ENCODE measurements at places on chromosomes 6 and 20. TPM values are rescaled to one million over a fixed set of nuclear protein-coding genes. Genes with fewer than 3 reads are reported as not detected.
A peak's percentile ranks its signal among the peaks of the same experiment; 100 is the strongest.

GRCh38 chr6:46730921-46731461 lies 4.2 kb downstream of the PLA2G7 start:
- DNase-seq: no peak
- H3K27me3 ChIP-seq: peaks cover 3% of the 10 kb centered on the region
- H3K4me1 ChIP-seq: no peaks in the 10 kb centered on the region
- H3K27ac ChIP-seq: no peak overlapping the region
- H3K36me3 ChIP-seq: no peaks in the 10 kb centered on the region
- no peak overlapping the region for H3K4me3 ChIP-seq

GRCh38 chr6:3117912-3118352 lies 579 bp upstream of the BPHL start:
- peaks cover 17% of the 10 kb centered on the region for H3K36me3 ChIP-seq
- H3K4me3 ChIP-seq: peak overlapping the region; percentile 71
- H3K4me1 ChIP-seq: peaks cover 14% of the 10 kb centered on the region
- H3K27me3 ChIP-seq: no peaks in the 10 kb centered on the region

- DNase-seq: no peak
- H3K4me1 ChIP-seq: no peaks in the 10 kb centered on the region
- H3K27ac ChIP-seq: no peak overlapping the region
Measured at GRCh38 chr6:154441995-154442310, 68.5 kb downstream of the CNKSR3 start.

GRCh38 chr6:47478233-47479139 lies 897 bp downstream of the CD2AP start:
- peaks cover 44% of the 10 kb centered on the region for H3K4me1 ChIP-seq
- H3K27me3 ChIP-seq: no peaks in the 10 kb centered on the region
- DNase-seq: peak; percentile 17
- peak overlapping the region; percentile 88 for H3K4me3 ChIP-seq
- no peaks in the 10 kb centered on the region for H3K36me3 ChIP-seq

The RAET1E gene
- total RNA-seq: not detected

The KIF25 gene
- total RNA-seq: not detected

The MAP3K7 gene
- total RNA-seq: 34.1 TPM

DNA sequence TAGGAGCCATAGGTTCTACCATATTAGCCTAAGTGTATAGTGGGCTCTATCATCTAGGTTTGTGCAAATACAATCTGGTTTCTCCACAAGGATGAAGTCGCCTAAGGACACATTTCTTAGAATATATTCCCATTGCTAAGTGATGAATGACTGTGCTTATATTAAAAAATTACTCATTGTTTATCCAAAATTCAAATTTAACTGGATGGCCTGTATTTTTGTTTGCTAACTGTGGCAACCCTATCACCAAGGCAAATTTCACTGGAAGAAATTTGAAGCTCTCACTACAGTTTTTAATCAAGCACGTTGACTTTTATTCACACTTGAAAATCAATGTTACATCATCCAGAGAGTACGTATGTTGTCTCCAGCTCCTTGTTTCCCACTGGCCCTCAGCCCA lies 13.9 kb downstream of the GCM2 start:
- no peaks in the 10 kb centered on the region for H3K27me3 ChIP-seq
- no peaks in the 10 kb centered on the region for H3K4me1 ChIP-seq
- H3K4me3 ChIP-seq: no peak overlapping the region
- no peak for DNase-seq

- no peak overlapping the region for H3K27ac ChIP-seq
- no peaks in the 10 kb centered on the region for H3K4me1 ChIP-seq
- H3K27me3 ChIP-seq: no peaks in the 10 kb centered on the region
- H3K36me3 ChIP-seq: no peaks in the 10 kb centered on the region
Measured at GRCh38 chr6:140940251-140940925, 1192.3 kb upstream of the GJE1 start.

The MEP1A gene
- total RNA-seq: not detected

DNA sequence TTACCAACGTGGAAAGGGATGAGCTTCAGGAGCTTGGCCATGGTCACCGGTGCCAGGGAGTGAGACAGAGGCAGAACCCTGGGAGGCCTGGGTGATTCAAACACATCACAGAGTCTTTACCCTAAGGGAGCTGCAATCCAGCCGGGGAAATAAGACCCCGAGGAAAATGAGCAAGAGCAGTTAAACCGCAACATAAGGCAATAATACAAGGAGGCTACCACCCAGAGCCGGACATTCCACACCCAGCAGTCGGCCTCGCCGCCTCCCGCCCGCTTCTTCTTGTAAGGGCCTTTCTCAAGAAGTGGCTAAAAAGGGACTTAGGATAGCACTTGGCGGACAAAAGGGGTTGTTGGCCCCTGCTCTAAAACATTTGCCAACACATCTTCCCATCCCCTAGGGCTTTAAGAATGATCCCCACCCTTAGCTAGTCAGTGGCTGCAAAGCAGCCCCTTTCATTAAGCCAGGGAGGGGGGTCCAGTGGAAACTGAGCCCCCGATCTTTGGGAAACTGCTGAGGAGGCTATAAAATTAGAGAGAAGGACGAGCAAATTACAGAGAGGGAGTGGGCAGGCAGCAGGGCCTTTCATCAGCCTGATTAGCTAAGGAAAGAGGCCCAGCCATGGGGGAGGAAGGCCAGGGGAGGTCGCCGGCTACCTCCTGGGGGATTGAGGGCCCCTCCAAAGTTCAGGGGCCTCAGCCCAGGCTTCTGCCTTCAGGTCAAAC lies 34.3 kb downstream of the SNX5 start:
- H3K4me3 ChIP-seq: no peak overlapping the region
- no peaks in the 10 kb centered on the region for H3K27me3 ChIP-seq
- H3K4me1 ChIP-seq: peaks cover 8% of the 10 kb centered on the region
- H3K36me3 ChIP-seq: no peaks in the 10 kb centered on the region
- DNase-seq: no peak

DNA sequence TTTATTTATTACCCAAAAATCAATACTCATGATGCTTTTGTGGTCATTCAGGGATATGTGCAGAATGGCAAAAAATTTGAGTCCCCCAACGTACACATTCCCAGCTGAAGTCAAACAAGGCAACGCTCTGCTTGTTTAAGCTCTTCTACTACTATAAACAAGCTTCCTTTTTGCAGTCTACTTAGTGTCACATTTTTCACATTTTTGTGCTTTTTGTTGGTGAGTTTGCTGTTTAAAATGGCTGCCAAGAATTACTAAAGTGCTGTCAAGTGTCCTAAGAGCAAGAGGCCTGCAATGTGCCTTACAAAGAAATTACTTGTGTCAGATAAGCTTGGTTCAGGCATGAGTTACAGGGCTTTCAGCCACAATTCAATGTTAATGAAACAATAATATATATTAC lies 2.1 kb downstream of the WFDC8 start:
- H3K36me3 ChIP-seq: no peaks in the 10 kb centered on the region
- no peak overlapping the region for H3K4me3 ChIP-seq
- H3K27ac ChIP-seq: no peak overlapping the region
- no peaks in the 10 kb centered on the region for H3K27me3 ChIP-seq
- DNase-seq: no peak

DNA sequence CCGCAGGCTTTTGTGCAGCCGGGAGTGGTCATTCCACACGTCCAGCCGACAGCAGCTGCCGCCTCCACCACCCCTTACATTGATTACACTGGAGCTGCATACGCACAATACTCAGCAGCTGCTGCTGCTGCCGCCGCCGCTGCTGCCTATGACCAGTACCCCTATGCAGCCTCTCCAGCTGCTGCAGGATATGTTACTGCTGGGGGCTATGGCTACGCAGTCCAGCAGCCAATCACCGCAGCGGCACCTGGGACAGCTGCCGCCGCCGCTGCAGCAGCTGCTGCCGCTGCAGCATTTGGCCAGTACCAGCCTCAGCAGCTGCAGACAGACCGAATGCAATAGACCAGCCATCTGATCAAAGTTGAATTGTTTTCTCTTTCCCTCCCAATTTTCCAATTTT lies 10.6 kb downstream of the RBM24 start:
- no peaks in the 10 kb centered on the region for H3K4me1 ChIP-seq
- H3K36me3 ChIP-seq: no peaks in the 10 kb centered on the region
- no peak overlapping the region for H3K4me3 ChIP-seq
- no peak overlapping the region for H3K27ac ChIP-seq
- H3K27me3 ChIP-seq: no peaks in the 10 kb centered on the region

DNA sequence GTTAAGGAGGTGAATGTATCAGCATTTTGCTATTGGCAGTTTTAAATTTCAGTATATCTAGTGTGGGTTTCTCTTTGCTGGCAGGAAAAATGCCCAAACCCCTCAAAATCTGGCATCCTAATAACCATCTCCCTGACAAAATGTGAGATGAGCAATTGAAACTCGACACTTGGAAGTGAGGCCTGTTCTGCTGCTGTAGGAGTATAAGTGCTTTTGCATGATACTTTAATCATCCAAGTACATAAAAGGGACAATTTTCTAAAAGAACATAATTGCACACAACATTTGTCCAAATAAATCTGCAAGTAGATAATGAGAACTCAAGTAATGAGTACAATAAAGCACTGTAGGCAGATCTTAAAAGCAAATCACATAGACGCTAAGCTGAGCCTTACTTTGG lies 36.5 kb downstream of the LAMP5 start:
- H3K4me1 ChIP-seq: no peaks in the 10 kb centered on the region
- H3K27ac ChIP-seq: no peak overlapping the region
- no peaks in the 10 kb centered on the region for H3K36me3 ChIP-seq
- H3K4me3 ChIP-seq: no peak overlapping the region

GRCh38 chr20:38551056-38551626 lies 29.9 kb upstream of the ADIG start:
- DNase-seq: no peak
- no peak overlapping the region for H3K27ac ChIP-seq
- peaks cover 5% of the 10 kb centered on the region for H3K4me1 ChIP-seq
- H3K27me3 ChIP-seq: no peaks in the 10 kb centered on the region

The HLA-DPB1 gene
- total RNA-seq: 17.2 TPM

DNA sequence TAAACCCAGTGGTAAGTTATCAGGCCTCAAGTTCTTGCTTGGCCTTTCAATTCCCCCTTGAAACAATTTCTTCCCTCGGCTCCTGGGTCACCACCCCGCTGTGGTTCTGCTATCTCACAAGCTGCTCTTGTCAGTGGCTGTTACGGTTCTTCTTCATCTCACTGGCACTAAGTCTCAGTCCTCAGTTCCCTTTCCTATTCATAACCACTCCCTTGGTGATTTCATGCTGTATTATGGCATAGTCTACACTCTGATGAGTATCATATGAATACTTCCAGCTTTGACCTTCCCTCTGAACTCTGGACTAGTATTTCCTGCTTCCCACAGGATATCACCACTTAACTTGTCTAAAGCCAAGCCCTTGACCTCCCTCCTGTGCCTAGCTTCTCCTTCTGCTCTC lies 7.9 kb downstream of the TAAR1 start:
- H3K4me1 ChIP-seq: peaks cover 6% of the 10 kb centered on the region
- no peaks in the 10 kb centered on the region for H3K36me3 ChIP-seq
- H3K27ac ChIP-seq: no peak overlapping the region
- no peak for DNase-seq

GRCh38 chr6:142444881-142445301 lies 143.1 kb downstream of the ADGRG6 start:
- no peak overlapping the region for H3K27ac ChIP-seq
- no peaks in the 10 kb centered on the region for H3K36me3 ChIP-seq
- no peak for DNase-seq
- H3K4me3 ChIP-seq: no peak overlapping the region

The COMMD7 gene
- total RNA-seq: 29.6 TPM

The CCR6 gene
- 21.7 TPM for total RNA-seq

- H3K27ac ChIP-seq: no peak overlapping the region
- no peaks in the 10 kb centered on the region for H3K36me3 ChIP-seq
- no peaks in the 10 kb centered on the region for H3K4me1 ChIP-seq
- H3K27me3 ChIP-seq: no peaks in the 10 kb centered on the region
- DNase-seq: no peak
- H3K4me3 ChIP-seq: no peak overlapping the region
Measured at GRCh38 chr6:159646733-159647132, 46.3 kb downstream of the SOD2 start.

DNA sequence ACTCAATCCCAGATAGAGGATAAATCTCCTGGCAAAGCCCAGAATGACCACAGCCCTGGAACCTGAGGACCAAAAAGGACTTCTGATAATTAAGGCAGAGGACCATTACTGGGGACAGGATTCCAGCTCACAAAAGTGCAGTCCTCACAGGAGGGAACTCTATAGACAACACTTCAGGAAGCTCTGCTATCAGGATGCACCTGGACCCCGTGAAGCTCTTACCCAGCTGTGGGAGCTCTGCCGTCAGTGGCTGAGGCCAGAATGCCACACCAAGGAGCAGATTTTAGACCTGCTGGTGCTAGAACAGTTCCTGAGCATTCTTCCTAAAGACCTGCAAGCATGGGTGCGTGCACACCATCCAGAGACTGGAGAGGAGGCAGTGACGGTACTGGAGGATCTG lies 992 bp downstream of the ZSCAN16 start:
- peaks cover 24% of the 10 kb centered on the region for H3K4me1 ChIP-seq
- no peak overlapping the region for H3K4me3 ChIP-seq
- H3K36me3 ChIP-seq: peaks cover 14% of the 10 kb centered on the region
- DNase-seq: no peak
- no peaks in the 10 kb centered on the region for H3K27me3 ChIP-seq

DNA sequence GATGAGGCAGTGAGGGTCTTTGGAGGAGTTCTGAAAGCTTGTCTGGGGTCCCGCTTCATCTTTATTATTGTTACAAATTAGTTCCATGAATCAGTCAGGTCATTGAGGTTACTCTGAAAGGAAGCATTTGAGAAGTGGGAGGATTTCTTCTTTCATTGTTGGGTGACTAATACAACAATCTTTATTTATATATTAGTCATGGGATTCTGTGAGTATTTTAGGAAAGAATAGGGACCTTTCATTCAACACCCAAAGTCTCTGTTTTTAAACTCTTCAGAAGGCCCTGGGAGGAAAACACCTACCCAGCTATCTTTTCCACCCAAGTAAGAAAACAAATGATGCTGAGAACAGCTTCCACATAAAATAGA lies 98.3 kb downstream of the SOD2 start:
- no peaks in the 10 kb centered on the region for H3K27me3 ChIP-seq
- no peak overlapping the region for H3K4me3 ChIP-seq
- H3K4me1 ChIP-seq: no peaks in the 10 kb centered on the region
- no peak overlapping the region for H3K27ac ChIP-seq
- DNase-seq: no peak

GRCh38 chr20:25421102-25421501 lies 13.6 kb downstream of the GINS1 start:
- H3K4me1 ChIP-seq: peaks cover 3% of the 10 kb centered on the region
- no peak overlapping the region for H3K4me3 ChIP-seq
- no peaks in the 10 kb centered on the region for H3K36me3 ChIP-seq
- no peak for DNase-seq

DNA sequence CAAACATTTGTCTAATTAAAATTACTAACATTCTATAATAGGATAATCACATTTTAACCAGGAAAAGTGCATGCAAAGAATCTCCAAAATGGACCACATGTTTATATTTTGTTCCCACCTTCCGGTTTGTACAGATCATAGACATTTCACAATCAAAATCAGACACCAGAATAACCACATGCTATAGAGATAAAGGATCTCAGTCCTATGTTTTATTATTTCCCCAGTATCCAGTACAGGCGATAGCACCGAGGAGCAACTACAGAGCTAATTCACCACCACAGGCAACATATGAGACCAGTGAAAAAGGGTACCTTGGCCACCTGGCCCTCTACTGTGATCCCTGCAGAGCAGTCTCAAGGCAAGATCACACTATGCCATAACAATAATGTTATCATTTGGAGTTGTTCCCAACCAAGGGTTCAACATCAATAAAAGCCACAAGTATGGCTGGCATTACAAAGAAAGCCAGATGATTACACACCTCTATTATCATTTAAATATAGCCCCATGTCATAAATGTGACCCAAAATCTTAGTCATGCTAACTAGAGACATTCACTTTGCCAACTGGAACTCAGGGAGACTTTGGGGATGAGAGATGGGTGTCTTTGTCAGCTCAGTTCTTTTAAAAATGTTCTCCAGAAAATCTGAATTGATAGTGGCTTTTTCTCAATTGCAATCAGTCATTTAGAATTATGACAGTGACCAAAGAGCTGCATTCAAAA lies 46.7 kb downstream of the RALGAPA2 start:
- no peak for DNase-seq
- peaks cover 8% of the 10 kb centered on the region for H3K4me1 ChIP-seq
- no peaks in the 10 kb centered on the region for H3K36me3 ChIP-seq
- H3K4me3 ChIP-seq: no peak overlapping the region

The HUS1B gene
- total RNA-seq: 0.78 TPM

The RBBP9 gene
- total RNA-seq: 9.2 TPM
